ENCODE measurements at places on chromosomes 13 and 19. TPM values are rescaled to one million over a fixed set of nuclear protein-coding genes. Genes with fewer than 3 reads are reported as not detected.

DNA sequence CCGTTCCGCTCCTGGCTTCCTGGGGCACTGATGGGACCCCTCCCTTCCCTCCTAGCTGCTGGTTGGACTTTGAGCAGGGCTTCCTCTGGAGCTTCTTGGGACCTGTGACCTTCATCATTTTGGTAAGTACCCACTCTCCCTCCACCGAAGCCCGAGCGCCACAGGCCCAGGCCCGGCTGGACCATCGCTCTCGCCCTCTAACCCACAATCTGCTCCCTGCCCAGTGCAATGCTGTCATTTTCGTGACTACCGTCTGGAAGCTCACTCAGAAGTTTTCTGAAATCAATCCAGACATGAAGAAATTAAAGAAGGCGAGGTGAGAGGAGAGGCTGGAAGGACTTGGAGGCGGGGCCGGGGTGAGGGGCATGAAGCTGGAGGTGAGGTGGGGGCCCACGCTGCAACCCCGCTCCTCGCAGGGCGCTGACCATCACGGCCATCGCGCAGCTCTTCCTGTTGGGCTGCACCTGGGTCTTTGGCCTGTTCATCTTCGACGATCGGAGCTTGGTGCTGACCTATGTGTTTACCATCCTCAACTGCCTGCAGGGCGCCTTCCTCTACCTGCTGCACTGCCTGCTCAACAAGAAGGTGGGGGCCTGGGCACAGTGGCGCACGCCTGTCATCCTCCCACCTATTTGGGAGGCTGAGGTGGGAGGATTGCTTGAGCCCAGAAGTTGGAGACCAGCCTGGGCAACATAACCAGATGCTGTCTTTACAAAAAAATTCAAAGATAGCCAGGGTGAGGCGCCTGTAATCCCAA, 12.3 kb downstream of the DDX39A start:
- no peak for DNase-seq

DNA sequence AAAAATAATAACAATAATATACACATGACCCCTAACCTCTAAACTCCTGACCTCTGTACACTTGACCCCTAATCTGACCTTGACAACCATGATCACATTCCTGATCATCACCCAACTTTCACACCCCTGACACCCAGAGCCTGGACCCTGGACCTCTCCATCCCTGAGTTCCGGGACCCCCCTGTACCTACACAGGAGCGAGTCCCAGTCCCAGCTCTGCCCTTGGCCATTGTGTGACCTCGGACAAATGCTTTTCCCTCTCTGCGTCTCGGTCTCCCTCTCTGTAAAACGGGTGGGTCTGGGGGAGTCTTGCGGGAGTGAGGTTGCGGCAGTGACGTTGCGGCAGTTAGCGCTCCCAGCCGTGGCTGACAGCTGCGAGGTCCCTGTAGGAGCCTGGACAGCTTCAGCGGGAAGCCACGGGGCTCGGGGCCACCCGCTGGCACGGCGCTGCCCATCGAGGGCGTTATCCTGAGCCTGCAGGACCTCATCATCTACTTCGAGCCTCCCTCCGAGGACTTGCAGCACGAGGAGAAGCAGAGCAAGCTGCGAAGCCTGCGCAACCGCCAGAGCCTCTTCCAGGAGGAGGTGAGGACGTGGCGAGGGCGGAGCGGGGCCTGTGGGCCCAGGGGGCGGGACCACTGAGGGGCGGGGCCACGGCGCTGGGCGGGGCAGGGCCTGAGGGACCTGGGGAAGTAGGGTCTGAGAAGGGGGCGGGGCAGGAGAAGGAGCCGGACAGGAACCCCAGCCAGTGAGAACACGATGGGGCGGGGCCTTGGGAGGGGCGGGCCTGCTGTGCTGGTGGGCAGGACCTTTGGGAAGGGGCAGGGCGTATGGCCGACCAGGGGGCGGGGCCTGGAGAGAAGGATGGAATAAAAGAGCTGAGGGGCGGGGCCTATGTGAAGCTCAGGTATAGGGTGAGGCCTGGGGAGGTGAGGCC, 19.2 kb downstream of the RYR1 start:
- DNase-seq, result peak; percentile 99

DNA sequence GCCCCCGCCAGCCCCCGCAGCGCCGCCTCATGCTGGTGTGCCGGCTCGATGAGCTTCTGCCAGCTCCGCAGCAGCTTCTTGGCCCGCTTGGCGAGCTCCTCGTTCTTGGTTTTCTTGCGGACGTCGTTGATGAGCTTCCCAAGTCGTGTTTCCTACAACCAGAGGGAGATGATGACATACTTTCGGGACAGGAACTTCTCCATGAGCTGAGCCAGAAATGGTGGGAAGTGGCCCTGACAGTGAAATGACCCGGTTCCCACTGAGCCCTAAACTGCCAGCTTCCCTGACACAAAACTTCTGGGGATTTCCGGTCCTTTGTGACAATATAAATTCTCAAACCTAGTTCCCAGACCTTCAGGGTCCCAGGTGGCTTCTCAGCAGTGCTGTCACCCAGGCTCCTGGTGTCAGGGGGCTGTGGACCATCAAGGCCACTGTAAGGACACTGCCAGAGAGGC, 5.3 kb upstream of the SLC35E1 start:
- DNase-seq, result no peak

DNA sequence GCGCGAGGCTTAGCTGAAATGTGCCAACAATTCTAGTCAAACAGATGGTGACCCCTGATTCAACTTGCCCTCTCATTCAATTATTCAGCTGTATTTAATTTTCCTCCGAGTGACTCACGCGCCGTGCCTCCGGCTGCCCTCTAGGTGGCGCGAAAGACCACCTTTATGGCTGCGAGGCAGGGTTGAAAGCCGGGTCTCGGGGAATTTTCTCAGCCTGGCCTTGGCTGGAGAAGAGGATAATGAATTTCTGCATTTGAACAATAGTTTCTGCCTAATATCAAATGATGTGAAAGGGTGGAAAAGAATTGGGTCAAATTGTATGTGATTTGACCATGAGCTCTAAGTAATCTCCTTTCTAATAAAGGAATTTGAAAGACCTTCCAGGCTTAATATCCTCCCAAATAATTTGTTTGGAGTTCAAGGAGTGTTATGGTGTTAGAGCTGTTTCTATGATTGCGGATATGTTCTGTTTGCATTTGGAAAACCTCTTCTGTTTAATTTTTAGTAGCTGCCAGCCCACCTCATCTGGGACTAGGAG, 310.9 kb downstream of the ZNF536 start:
- peak; percentile 82 for DNase-seq

- DNase-seq, result no peak
Measured at GRCh38 chr19:34257559-34257924, 3.2 kb downstream of the GARRE1 start.

- no peak for DNase-seq
Measured at GRCh38 chr19:42345191-42345812, 19.9 kb downstream of the MEGF8 start.

DNA sequence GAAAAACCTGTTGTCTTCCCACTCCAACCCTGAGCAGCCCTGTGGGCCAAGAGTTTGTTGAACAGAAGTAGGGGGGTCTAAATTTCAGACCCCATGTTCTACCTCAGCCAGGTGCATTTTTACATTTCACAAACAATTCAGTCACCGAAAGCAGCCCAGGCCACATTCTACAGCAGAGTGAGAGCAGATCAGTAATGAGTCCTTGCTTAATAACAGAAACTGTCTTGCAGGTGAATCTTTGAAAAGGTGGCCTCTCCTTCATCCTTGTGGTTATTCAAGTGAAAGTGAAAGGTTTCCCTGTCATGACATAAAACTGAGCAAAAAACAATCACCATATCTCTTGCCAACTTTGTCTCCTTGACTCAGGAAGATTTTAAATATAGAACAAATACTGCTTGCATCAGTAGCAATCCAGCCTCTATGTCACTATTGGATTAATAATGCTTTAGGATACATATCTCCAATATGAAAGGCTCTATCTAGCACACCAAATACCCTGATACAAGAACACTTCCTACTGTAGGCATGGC, 670.2 kb downstream of the DIAPH3 start:
- no peak for DNase-seq

GRCh38 chr13:38686577-38687245, at the start of gene FREM2:
FREM2 (plus strand) TSS chr13:38687077; CDS start chr13:38687345, 268 bp downstream.
- DNase-seq, result peak; percentile 98

GRCh38 chr19:2323707-2324106, 4.7 kb downstream of the LSM7 start:
- no peak for DNase-seq

DNA sequence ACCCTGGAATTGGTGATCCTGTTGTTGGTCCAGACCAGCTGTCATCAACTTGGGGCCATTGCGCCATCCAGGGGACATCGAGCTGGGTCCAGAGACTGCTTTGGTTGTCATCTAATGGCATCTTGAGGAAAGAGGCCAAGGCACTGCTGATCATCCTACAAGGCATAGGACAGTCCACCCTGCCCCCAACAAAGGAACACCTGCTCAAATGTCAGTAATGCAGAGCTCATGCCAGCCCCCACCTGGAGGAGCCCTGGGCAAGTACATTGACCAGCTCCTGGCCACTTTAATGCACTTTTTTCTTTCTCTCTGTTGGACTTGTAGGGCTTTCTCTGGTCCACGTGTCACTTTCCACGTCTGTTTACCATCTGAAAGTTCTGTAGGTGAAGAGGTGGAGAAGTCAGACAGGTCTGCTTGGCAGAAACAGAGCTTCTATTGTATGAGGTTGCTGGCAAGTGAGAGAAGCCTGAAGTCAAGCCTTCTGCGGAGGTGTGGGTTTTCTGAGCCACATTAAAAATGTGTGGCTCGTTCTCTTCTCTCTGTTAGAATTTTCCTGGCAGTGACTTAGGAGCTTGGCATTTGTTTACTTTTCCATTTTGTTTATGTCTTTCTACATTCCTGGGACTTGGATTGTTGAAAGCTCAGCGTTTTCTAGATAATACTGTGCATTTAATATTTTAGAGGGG, 124.0 kb upstream of the RNF113B start:
- DNase-seq, result no peak

DNA sequence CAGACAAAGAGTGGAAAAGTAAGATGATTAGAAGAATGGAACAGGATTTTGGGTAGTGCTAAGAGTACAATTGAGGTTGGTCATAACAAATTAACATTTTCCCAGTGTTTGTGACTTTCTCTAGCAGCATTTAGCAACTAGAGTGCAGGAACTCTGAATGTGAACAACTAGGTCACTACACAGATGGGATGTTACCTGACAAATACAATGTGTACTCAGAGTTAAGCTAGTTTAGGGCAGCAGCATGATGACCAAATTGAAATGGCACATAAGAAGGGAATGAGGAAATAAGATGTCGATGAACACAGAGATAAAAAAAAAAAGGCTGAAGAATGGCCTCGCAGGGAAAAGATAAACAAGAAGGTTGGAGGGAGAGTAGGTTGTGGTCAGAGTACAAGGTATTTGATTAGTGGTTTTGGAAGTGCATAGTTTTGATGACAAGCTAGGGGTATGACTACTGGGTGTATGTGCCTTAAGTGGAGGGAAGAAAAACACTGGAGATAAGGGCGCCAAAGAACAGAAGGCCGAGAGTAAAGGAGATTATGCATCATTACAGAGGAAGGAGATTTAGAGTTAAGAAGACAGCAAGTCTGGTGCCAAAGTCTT, 381.1 kb downstream of the FGF14 start:
- DNase-seq, result no peak

DNA sequence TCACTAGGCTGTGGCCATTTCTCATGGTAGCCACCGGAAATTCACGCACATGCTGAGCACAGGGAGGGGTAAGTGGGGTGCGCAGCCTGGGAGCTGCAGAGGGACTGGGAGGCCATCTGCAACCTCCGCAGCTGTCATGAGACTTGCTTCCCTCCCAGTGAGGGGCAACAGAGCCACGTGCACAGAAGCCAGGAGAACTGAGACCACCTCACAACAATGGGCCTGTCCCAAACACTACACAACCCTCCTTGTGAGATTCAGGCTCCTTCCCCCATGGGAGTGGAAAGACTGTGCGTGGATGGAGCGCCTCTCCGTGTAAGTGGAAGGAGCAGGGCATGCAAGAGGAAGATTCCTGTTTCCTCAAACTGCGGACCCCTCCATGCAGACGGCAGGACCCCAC, 8.8 kb downstream of the C3 start:
- DNase-seq, result no peak

GRCh38 chr19:32976223-32976805, 4.3 kb downstream of the FAAP24 start:
- DNase-seq, result peak; percentile 85

DNA sequence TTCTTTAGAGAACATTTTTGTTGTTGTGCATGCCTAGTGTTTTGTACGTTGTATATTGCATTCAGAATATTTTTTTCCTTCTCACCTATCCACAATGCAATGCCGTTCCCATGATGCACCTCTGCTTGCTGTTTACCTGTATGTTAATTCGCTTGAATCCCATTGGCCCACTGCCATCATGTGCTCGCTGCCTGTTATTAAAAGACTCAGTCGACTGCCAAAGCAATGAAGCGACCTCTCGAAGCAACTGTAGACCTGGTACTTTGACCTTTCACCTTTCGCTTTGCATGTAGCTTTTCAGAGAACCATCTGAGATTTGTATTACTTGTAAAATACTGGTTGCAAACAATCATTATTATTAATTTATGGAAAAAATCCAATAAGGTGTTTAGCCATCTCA, 77.4 kb upstream of the RAP2A start:
- no peak for DNase-seq

GRCh38 chr13:20460761-20461160, 64.9 kb downstream of the CRYL1 start:
- peak; percentile 4 for DNase-seq

GRCh38 chr13:75165543-75166230, 316.3 kb downstream of the TBC1D4 start:
- DNase-seq, result no peak

DNA sequence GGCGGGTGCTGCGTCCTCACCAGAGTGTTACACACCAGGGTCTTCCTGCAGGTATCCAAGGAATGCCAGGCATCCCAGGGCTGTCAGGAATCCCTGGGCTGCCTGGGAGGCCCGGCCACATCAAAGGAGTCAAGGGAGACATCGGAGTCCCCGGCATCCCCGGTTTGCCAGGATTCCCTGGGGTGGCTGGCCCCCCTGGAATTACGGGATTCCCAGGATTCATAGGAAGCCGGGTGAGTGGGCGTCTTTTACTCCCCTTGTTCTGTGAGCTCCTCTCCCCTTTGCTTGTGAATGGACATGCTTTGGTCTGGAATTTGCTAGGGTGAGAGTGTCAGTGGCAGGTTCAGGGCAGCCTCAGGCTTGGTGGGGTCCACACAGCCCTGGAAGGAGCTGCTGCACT, 75.9 kb downstream of the RAB20 start:
- DNase-seq, result peak; percentile 98

The ZNF154 gene
- 5.1 TPM for polyA plus RNA-seq

The TEX26 gene
- polyA plus RNA-seq, result not detected

The CGB7 gene
- polyA plus RNA-seq, result 0.32 TPM

The POMP gene
- polyA plus RNA-seq, result 389 TPM

The LYPD5 gene
- polyA plus RNA-seq, result 0.61 TPM
